ENCODE measurements at places on chromosomes 7 and 10.

DNA sequence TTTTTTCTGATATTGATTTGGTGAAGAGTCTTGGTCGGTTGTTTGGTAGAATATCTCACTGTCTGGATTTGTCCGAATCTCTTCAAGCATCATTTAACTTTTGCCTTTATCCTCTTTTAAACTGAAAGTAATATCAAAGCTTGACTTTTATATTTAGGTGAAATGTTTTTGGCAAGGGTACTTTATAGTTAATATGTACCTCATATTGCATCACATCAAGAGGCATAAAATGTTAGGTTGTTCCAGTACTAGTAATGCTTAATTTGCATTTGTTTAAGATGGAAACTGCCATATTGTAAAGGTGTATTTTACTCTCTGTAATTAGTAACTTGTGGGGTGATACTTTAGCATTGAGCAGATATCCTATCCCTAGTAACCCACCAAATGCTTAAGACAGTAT is 17.1 kb upstream of the DDX21 start:
- no peak for DNase-seq

GRCh38 chr10:132735341-132735775 is 50.6 kb downstream of the NKX6-2 start:
- DNase-seq = no peak

- no peak for DNase-seq
Observed at GRCh38 chr7:81393018-81393417, 376.8 kb downstream of the HGF start.

DNA sequence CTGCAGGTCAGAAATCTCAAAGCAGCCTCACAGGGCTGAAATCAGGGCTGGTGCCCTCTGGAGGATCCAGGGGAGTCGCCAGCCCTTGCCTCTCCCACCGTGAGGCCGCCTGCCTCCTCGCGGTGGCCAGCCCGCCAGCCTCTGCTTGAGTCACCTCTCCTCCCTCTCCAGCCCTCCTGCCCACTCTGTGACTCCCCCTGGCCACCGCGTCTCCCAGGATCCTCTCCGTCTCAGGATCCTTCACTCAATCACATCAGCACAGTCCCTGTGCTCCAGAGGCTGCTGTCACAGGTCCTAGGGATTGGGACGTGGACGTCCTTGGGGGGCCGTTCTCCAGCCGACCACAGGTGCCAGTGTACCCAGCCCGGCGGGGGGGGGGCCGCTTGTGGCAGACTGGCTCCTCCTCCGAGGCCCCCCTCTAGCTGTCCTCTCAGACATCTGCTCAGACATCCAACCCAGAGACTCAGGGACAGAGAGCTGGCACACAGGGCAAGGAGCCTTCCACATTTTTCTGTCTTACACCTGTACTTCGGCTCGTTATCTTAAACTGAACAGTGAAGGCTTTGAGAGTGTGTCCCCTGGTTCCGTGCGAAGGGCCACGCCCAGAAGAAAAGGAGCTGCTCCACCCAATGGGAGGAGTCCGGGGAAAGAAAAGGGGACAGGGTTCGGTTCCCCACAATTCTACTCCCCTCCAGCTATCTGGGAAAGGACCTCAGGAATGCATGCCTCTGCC is 9.4 kb upstream of the PPP2R2D start:
- DNase-seq = no peak

- DNase-seq = no peak
Observed at GRCh38 chr10:132867801-132868644, 74.3 kb downstream of the CFAP46 start.

GRCh38 chr10:82211346-82211745 is 336.4 kb downstream of the NRG3 start:
- DNase-seq = no peak

DNA sequence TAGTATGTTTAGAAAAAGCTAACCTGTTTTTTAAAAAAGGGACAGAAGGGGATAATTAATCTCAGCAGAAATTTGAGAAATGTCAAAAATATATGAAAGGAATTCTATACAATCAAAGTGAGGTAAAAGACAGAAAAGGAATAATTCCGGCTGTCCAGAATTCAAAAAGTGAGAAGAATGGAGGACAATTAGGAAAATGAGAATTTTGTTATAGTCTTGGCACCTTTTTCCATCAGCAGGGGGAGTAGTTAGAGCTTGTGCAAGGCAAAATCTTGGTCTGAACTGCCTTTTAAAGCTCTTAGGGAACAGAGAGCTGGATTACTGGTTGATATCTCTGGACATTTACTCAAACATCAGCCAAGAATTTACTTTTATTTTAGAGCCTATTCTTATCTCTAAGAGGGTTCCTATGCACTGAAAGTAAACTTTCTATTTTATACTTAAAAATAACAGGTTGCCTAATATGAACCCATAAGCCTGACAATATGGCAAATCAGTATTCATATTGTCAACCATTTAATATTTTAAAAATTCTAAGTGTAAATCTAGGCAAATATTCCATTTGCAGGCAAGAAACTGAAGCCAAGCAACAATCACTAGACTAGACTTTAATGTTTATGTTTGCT is 185.6 kb downstream of the ANK3 start:
- DNase-seq = no peak

GRCh38 chr10:112340601-112341000 is 33.3 kb upstream of the ACSL5 start:
- no peak for DNase-seq

DNA sequence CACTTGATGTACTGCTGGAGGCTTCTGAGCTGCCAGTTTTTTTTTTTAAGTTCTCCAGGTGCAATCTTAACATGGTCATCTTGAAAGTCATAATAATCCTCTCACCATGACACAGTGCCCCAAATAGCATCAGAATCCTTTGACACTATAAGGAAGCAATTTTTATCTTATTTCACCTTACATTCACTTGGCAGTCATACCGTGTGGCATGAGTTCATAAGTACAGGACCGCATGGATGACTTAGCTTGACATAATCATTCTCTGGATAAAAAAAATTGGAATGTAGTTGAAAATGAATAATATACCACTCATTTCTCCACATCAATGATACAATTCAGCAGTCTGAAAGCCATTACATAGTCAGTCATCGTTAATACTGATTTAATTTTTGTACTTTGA is 25.6 kb upstream of the TMEM196 start:
- no peak for DNase-seq

- no peak for DNase-seq
Observed at GRCh38 chr10:11893749-11894278, 70.7 kb downstream of the PROSER2 start.

DNA sequence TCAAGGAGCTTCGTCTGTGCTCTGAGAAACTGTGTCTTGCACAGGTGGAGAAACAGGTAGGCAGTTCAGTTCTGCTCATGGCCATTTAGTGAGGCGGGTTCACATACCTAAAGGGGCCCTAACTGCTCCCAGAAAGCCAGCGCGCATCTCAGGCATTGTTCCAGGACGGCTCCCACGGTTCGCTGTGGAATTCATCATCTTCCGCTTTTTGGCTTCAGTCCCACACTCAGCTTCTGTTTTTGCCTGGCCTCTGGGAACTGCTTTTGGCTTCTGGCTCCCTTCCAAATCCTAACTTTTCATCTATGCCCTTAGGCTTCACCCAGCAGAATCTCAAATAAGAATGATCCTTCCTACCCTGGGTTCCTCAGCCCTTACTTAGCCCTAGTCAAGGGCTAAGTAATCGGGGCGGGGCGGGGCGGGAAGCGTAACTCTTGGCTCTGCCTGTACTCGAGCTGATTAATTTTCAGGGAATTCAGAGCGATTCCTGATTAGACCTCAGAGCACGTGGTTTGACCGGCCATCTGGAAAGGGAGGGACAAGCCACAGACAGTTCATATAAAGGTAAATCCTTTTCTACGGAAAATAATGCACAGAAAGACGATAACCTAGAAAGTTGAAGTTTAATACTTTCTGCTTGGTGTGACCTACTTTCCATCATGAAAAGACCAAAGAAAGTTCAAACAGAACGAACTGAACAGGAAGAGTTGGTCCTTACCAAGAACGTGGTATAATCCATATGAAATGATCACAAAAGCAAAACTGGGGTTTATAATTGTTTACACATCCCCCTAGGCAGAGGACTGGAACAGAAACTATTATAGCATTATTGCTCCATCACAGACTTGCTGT is 105.7 kb downstream of the ST8SIA6 start:
- no peak for DNase-seq

- no peak for DNase-seq
Observed at GRCh38 chr10:24695452-24695851, 28.2 kb downstream of the ARHGAP21 start.

DNA sequence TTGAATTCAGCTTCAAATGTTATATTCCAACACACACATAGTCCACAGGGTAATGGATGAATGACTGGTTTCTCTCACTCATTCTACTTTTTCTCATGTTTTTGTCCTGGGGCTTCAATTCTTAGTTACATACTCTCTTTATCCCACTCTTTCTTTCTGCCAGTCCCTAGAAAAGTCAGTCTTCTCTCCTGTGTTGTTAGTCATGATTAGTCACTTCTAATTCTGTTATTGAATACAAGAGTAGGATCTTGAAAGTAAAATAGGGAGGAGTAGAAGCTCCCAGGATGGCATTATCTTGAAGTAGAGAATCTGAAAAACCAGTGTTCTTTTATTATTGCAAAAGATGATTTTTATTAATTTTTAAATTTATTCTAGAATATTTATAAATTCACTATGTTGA is 45.5 kb upstream of the CALCR start:
- no peak for DNase-seq

- DNase-seq = no peak
Observed at GRCh38 chr10:125231813-125232475, 71.6 kb upstream of the CTBP2 start.

DNA sequence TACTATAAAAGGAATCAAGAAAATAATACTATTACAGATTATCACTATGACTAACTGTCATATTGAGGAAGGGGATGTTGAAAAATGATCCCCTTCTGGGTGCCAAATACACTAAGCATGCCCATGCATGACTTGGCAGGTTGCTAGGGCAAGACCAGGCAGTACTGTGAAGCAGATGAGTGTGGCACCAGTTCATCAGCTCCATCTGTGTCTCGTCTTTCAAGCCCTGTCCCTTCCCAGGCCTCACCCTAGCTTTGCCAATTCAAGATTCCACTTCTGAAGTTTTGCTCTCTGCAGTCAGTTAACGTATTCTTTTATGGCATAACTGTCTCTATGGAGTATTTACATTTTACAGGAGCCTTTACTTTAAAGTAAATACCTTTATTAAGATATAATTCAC is 135.6 kb upstream of the HPS1 start:
- no peak for DNase-seq

GRCh38 chr7:135980012-135980551 is 2.9 kb upstream of the MTPN start:
- DNase-seq = no peak

DNA sequence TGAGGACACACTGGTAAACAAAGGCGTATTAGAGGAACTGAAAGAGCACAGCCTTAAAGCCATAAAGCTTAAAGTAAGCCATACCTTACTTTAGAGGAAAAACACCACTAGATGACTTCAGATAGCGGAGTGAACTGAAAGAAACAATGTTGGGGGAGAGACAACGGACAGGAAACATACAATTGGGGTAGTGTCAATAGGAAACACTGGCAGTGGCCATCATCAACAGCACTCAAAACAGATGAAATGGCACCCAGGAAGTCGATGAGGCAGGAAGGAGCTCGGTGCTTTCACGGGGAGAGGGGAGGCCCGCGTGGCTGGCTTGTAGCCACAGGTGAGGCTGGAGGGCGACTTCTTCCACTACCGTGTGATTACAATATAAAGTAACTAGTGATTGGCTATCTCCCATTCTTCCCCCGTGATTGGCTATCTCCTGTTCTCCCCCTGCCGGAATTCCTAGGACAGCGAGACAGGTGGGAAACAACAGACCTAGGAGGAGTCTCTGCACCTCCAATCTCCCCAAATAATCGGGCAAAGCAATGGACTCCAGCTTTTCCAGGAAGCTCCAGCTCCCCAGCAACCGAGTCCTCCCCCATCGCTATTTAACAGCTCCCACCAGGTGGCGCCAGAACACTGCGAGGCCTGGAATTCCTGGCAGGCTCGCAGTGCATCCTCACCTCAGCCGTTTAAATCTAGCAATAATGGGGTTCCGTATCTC is 2.4 kb upstream of the TAS2R38 start:
- DNase-seq = peak; percentile 29

GRCh38 chr7:90402785-90403173 is 482 bp upstream of the CLDN12 start:
- DNase-seq = no peak

- DNase-seq = no peak
Observed at GRCh38 chr10:59397961-59398360, 35.6 kb upstream of the FAM13C start.

DNA sequence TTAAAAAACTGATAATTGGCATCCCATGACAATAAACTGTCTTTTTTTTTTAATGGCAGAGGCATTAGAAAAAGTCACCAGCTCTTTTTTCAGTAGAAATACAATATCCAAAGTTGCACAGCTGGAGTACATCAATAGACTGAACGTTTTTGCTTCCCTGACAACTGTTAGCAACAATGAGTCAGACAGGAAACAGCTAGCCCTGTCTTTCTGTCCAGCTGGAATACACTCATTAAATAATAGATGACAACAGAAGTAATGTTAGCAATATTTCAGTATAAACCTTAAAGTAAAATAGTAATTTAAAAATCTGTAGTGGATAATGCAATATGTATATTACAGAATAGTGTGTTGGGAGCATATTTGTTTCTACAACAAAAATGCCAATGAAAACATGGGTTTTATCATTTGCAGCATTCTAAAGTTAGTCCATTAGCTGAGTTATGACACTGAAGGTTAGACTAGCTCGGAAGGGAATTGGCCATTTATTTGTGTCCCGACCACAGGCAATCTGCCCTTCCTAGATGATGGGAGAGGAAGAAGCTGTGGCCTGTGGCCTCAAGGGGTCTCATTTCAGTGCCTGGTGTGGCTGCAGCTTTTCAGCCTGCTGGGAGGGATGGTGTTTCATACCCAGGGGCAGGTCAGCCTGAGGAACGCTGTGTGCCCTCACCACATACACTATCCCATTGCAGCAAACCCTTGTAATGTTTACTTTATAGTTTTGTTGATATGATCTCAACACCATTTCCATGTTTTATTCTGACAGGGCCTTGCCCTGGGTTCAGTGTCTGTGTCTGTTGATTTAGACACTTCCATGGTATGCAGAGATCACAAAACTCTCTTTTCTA is 173.3 kb downstream of the SLC16A9 start:
- DNase-seq = no peak

DNA sequence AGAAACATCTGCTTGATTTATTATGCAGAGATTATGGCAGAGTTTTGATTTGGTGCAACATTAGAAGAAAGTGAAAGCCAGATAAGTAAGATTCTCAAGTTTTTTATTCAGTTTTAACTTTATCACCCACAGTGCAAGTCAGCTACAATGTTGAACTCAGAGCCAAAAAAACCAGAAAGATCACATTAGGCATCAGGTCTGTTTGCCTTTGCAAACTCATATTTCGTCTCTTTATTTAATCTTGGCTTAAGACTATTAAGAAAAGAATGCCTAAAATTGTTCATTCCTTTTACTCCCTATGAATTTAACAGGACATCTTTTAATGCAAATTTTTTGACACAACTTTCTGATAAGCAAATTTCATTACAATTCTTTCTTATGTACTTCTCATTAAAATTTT is 76.0 kb upstream of the TMEM26 start:
- no peak for DNase-seq

GRCh38 chr10:11636697-11637303 is 25.4 kb upstream of the USP6NL start:
- no peak for DNase-seq

- DNase-seq = peak; percentile 52
Observed at GRCh38 chr10:15088428-15089261, at the start of gene ACBD7. Gene ACBD7 (minus strand): TSS chr10:15088776. CDS start chr10:15088728, 48 bp downstream.
